Cardiac muscle cell (in vitro differentiated cells and primary cell): ENCODE measurements at places on chromosomes 5 and 9. TPM values are rescaled to one million over a fixed set of nuclear protein-coding genes. Genes with fewer than 3 reads are reported as not detected.

CCNI2 gene
- polyA plus RNA-seq: 0.66 and 0.97 TPM in 2 replicates

RPL35 gene
- polyA plus RNA-seq: 1,204 and 1,356 TPM in 2 replicates

PCYOX1L gene
- 15.3 and 17.6 TPM in 2 replicates for polyA plus RNA-seq

ADGRD2 gene
- 1.7 TPM in 1 of 2 replicates, not detected in the other for polyA plus RNA-seq

GRCh38 chr9:81915801-81916505 is 12.3 kb upstream of the SPATA31D4 start:
- H3K4me3 ChIP-seq: no peak overlapping the region
- H3K27ac ChIP-seq: no peak overlapping the region
- H3K4me1 ChIP-seq: no peaks in the 10 kb centered on the region
- H3K36me3 ChIP-seq: no peaks in the 10 kb centered on the region

DNA sequence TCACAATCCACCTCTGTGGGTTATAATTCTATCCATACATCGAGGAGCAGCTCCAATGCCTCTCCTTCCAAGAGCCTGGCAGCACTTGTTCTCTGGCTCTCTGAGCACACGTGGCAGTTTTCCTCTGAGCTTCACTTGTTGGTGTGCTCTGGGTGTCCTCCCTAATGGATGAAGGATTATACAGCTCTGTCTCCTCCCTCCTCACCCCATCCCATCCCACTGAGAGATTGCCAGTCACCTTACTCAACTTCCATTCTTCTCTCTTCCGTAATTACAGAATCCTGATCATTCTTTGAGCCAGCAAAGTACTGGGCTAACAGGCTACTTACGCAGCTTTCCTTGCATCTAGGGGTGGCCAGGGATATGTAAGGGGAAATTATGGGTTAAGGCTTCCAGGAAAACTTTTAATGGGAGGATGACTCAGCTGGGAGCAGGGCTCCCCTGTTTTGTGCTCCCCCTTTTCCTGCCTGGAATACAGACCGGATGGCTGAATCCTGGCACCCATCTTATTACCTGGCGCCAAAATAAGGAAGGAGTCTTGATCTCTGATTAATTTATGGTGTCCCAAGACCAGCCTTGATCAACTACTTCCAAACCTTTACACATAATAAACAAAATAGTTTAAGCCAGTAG is 6.3 kb upstream of the CCDC69 start:
- H3K27ac ChIP-seq: peak overlapping the region; percentile 32
- no peaks in the 10 kb centered on the region for H3K36me3 ChIP-seq
- no peaks in the 10 kb centered on the region for H3K27me3 ChIP-seq
- peaks cover 10% of the 10 kb centered on the region for H3K4me1 ChIP-seq
- H3K4me3 ChIP-seq: no peak overlapping the region
- DNase-seq: no peak

DNA sequence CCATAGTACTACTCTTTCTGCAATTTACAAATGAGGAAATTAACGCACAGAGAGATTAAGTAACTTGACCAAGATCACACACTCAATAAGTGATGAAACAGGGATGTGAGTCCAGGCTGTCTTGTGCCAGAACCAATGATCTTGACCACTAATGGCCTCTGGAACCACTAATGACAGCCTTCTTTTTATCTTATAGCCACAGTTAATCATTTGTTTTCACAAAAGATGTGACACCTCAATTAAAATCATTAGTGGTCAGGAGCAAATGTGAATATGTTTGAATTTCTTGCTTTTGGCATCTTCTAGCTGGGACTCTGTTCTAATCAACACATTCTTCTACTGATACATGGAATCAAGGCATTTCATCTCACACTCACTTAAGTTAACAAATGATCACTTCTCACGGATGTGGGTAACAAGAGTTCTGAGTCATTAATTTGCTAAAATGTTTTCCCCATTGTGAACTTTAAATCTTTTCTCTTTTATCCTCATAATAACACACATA is 102.7 kb upstream of the CD180 start:
- no peaks in the 10 kb centered on the region for H3K36me3 ChIP-seq
- H3K27ac ChIP-seq: no peak overlapping the region
- no peaks in the 10 kb centered on the region for H3K4me1 ChIP-seq

- H3K4me1 ChIP-seq: peaks cover 5% of the 10 kb centered on the region
- DNase-seq: no peak
- no peak overlapping the region for H3K4me3 ChIP-seq
- no peak overlapping the region for H3K27ac ChIP-seq
Measured at GRCh38 chr9:131636593-131636992, 91.3 kb downstream of the PRRT1B start.

DNA sequence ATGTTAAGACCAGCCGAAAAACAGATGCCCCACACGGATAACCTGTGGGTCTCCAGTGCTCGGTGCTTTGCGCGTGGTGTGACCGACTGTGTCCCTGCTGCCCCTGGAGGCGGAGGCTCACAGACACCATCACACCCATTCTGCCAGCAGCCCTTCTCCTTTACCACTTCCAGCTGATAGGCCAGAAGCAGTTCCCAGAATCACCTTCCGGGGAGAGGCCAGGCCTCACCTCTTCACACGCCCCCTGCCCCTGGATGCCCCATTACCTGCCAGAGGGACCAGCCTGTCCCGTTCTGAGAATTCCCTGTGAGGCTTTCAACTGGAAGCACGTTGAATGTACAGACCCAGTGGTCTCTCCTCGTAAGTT is 21.6 kb upstream of the LRRC14B start:
- no peak overlapping the region for H3K27ac ChIP-seq
- no peaks in the 10 kb centered on the region for H3K27me3 ChIP-seq
- DNase-seq: no peak
- no peak overlapping the region for H3K4me3 ChIP-seq

GRCh38 chr9:95336281-95336680 is 18.8 kb upstream of the FANCC start:
- no peak overlapping the region for H3K4me3 ChIP-seq
- H3K36me3 ChIP-seq: no peaks in the 10 kb centered on the region
- peak; percentile 26 for DNase-seq
- H3K27ac ChIP-seq: no peak overlapping the region
- no peaks in the 10 kb centered on the region for H3K4me1 ChIP-seq

- DNase-seq: no peak
- no peak overlapping the region for H3K27ac ChIP-seq
- no peak overlapping the region for H3K4me3 ChIP-seq
- no peaks in the 10 kb centered on the region for H3K36me3 ChIP-seq
- H3K4me1 ChIP-seq: peaks cover 3% of the 10 kb centered on the region
Measured at GRCh38 chr5:141692919-141693725, 11.1 kb upstream of the ARAP3 start.

DNA sequence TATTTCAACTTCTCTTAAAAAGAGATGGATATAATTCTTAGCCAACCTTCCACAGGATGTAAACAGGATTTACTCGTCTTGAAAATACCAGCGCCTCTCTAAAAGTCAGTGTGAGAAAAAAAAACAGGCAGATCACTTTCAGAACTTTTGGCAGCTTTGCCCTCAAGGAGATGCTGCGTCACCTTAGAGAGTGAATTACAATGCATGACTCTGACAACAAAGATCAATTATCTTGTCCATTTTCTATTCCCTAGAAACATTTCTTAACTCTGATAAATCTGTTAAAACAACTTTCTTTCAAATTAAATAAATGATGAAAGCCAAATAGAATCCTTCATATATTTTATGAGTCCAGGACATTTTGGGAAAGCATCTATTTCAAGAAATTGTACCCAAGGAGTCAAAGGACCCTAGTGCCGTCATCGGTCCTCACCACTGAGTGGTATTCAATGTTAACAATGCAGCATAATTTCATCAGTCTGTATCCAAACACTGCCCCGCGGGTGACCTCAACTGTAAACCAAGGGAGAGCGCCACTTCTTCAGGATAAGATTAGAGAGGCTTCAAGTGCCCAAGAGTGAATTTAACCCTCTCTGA is 536.0 kb downstream of the PDE4D start:
- H3K27ac ChIP-seq: peak overlapping the region; percentile 97
- DNase-seq: peak; percentile 90
- peak overlapping the region; percentile 53 for H3K4me3 ChIP-seq
- H3K36me3 ChIP-seq: no peaks in the 10 kb centered on the region

DNA sequence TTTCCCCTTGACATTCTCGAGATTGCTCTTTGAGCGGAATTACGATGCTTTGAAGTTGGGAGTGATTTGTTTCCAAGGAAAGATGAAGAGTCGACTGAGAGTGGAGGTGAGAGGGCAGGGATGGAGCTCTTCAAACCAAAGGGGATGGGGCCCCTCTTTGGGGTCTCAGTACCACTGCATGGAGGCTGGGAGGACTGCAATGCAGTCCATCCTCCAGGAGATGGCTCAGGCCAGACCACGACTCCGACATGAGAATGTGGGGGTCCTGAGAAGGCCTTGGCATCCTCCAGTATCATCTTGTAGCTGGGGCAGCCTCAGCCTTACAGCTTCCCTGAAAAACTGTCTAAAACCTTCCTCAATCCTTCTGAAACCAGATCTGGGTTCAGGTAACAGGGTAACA is 51.1 kb upstream of the CDKN2AIPNL start:
- no peak overlapping the region for H3K27ac ChIP-seq
- H3K4me3 ChIP-seq: no peak overlapping the region
- no peak for DNase-seq
- no peaks in the 10 kb centered on the region for H3K36me3 ChIP-seq
- no peaks in the 10 kb centered on the region for H3K27me3 ChIP-seq

GRCh38 chr5:25754895-25755294 is 1110.1 kb upstream of the CDH10 start:
- no peaks in the 10 kb centered on the region for H3K36me3 ChIP-seq
- no peak for DNase-seq
- H3K27me3 ChIP-seq: no peaks in the 10 kb centered on the region
- H3K4me3 ChIP-seq: no peak overlapping the region

DNA sequence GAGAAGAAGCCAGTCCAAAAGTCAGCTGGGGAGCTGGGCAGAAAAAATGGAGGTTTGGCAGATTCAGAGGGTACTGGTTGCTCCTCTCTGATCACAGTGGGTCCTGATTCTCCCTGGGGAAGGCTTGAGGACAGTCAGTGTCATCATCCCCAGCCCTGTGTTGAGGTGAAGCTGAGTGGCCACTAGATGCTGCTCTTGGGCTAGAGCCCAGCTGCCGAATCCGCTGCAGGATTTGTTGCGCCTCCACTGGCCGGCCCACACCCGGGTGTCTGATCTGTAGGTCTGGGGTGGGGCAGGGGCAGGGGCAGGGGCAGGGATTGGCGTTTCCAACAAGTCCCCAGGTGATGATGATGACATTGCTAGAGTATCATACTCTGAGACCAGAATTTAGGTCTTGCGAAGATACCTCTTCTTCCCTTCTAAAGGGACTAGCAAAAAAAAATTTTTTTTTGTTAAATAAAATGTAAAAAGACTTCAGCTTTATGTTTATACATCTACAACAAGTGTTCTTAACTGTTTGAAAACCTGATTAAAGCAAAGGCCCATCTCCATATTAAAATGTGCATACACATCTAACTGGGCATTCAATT is 106.8 kb downstream of the PDE6A start:
- peak; percentile 68 for DNase-seq
- H3K4me1 ChIP-seq: peaks cover 5% of the 10 kb centered on the region
- no peaks in the 10 kb centered on the region for H3K27me3 ChIP-seq
- H3K36me3 ChIP-seq: no peaks in the 10 kb centered on the region

DNA sequence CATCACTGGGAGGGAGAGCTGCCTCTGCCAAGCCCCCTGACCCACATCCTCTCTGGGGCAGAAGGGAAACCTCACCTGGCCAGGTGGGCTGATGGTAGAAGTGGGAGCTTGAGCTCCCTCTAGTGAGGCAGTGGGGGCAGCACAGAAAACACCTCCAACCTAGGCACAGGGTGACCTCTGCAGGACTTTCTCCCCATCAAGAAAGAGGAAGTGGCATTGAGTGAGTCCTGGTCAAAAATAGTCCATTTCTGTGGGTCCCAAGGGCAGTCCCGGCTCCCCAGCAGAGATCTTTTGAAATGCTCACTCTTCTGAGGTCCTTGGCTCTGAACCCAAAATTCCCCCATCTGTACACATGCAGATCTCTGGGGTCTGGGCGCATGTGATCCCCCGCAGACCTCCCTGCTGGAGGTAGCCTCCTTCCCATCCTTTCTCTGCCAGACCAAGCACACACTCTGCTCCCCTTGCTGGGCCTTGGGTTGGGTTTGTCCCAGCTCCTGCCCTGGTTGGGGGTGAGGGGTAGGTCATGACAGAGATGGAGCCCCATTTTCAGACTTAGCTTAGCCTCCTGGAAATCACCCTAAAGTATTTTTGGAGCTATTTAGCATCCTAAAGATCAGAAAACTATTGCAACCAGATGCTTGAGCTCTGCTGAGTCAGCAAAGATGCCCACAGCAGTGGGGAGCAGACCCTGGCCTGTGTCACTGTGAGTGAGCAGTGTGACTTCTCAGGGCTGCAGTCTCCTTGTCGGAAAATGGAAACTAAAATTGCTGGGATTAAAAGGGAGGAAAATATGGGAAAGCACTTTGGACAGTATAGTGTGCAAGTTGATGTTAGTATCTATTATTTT is 41.6 kb upstream of the LCP2 start:
- no peak for DNase-seq
- H3K4me3 ChIP-seq: no peak overlapping the region
- peaks cover 3% of the 10 kb centered on the region for H3K4me1 ChIP-seq
- H3K36me3 ChIP-seq: no peaks in the 10 kb centered on the region

DNA sequence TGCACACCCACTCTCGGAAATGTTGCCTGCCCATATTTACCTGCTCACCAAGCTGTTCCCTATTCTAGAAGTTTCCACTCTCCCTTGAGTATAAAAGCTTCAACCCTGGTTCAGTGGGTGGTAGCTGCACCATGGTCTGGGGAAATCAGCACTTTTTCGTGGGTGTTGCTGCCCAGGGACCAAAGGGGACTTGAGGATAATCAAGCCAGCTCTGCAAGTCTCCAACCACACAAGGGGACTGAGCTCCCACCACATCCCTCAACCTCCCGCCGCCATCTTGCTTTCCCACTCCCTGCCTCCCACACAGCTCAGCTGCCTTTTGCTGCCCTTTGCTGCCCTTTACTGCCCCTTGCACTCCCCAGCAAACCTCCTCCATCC is 210.0 kb downstream of the AUH start:
- H3K36me3 ChIP-seq: no peaks in the 10 kb centered on the region
- no peak overlapping the region for H3K4me3 ChIP-seq
- H3K4me1 ChIP-seq: peaks cover 7% of the 10 kb centered on the region
- no peaks in the 10 kb centered on the region for H3K27me3 ChIP-seq
- no peak overlapping the region for H3K27ac ChIP-seq

DNA sequence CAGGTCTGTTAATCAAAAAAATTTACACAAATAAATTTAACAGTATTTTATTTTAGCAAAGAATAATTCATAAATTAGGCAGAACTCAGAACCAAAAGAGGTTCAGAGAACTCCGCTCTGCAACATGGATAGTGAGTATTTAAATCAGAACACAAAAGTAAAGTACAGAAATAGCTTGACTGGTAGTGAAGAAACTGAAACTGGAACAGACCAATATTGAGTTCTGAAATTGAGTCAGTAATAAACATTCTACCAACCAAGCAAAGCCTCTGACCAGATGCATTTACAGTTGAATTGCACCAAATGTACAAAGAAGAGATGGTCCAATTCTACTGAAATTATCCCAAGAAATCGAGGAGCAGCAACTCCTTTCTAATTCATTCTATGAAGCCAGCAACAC is 1542.8 kb downstream of the EFNA5 start:
- H3K36me3 ChIP-seq: no peaks in the 10 kb centered on the region
- no peak overlapping the region for H3K4me3 ChIP-seq
- H3K27me3 ChIP-seq: no peaks in the 10 kb centered on the region
- H3K27ac ChIP-seq: no peak overlapping the region
- H3K4me1 ChIP-seq: peaks cover 8% of the 10 kb centered on the region

DNA sequence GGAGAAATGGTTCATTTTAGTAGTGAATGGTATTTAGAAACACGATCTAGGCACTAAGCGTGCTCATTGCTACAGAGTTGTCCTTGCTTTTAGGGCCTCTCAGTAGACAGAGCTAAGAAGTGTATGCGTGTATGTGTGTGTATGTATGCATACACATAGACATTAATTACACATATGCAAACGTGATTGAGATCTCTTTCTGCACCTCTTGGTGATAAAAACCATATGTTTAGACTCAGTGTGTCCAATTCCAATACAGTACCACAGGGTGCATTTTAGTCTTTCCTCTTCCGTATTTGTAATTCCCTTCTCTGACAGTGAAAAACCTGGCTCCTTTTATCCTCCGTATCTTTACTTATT is 13.1 kb downstream of the TRIO start:
- peak overlapping the region; percentile 9 for H3K27ac ChIP-seq
- H3K27me3 ChIP-seq: no peaks in the 10 kb centered on the region
- H3K4me3 ChIP-seq: no peak overlapping the region
